ENCODE measurements at places on chromosomes 3 and 15.

- no peak for DNase-seq
Measured at GRCh38 chr3:120441776-120442175, 9.0 kb downstream of the FSTL1 start.

DNA sequence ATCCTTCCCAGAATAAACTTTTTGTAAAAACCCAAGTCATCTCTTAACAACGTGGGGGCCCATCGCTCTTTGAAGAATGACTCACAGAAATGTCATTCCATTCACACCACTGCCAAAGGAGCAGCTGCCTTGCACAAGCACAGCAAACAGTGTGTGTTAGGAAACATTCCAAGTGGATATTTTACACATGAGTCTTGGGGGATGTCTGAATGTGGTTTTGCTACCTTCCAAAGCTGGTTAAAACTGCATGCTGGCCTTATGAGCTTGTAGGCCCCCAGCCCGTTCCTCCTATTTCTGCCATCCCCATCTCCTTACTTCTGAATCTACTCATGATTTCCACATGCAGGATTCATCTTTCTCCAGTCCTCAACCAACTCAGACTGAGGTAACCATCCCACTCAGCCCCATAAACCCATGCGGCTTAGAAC, 130.8 kb downstream of the CPNE4 start:
- no peak for DNase-seq

GRCh38 chr3:127775398-127776109, 46.8 kb downstream of the MGLL start:
- no peak for DNase-seq

GRCh38 chr3:194518652-194519051, 31.9 kb upstream of the ATP13A3 start:
- DNase-seq = no peak

DNA sequence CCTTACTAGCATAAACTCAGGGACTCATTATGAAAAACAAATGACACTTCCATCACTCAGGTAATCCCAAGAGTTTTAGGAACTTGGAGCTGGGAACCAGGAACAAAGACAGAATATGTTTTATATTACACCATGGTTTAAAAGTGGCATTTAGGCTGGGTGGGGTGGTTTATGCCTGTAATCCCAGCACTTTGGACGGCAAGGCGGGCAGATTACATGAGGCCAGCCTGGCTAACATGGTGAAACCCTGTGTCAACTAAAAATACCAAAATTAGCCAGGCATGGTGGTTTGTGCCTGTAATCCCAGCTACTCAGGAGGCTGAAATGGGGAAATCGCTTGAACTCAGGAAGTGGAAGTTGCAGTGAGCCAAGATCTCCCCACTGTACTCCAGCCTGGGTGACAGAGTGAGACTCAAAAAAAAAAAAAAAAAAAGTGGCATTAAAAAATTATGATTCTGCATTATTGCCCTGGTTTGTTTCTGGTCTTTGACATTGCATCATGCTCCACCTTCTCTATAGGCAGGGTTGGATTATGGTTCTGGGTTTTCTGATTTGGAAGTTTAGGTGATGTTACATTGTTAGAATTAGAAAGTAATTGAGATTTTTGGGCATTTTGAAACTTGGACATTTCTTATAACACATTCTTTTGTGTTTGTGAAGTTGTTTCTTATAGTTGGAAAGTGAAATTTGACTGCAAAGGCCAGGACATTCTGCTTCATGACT, 19.0 kb downstream of the SQOR start:
- DNase-seq = no peak

DNA sequence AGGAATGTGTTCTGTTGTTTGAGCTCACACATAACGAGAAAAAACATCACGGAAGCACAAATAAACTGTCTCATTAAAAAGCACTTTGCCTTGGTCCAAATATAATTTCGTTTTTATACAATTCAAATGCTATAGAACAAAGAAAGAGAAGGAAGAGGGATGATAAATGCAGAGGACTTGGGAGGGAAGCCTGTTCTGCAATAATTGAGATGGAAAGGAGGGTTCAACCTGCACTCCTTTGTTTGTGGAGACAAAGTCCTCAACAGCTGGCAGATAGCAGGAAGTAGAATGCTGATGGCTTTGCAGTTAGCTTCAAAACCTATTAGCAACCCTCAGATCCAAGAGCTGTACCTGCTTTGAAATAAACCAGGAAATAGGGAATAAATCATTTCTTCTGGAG, 1010.8 kb downstream of the FHIT start:
- DNase-seq = no peak

DNA sequence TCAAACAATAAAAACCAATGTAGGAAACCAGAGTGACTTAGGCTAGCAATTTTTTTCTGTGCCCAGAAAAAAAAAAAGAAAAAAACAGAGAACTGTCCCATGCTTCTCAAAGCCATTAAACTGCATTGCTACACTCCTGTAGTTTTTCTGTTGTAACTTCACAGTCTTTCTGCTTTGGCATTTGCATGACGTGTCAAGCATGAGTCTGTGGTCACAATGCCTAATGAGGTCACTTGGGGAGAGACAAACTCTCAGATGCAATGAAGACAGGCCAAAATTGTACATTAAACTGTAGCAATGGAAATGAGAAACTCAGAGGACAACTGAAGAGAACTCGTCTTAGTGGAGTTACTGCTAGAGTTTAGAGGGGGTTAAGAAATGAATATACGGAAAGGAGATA, 30.8 kb downstream of the CCDC80 start:
- DNase-seq = no peak

- DNase-seq = no peak
Measured at GRCh38 chr15:51289290-51289689, 49.1 kb downstream of the CYP19A1 start.

DNA sequence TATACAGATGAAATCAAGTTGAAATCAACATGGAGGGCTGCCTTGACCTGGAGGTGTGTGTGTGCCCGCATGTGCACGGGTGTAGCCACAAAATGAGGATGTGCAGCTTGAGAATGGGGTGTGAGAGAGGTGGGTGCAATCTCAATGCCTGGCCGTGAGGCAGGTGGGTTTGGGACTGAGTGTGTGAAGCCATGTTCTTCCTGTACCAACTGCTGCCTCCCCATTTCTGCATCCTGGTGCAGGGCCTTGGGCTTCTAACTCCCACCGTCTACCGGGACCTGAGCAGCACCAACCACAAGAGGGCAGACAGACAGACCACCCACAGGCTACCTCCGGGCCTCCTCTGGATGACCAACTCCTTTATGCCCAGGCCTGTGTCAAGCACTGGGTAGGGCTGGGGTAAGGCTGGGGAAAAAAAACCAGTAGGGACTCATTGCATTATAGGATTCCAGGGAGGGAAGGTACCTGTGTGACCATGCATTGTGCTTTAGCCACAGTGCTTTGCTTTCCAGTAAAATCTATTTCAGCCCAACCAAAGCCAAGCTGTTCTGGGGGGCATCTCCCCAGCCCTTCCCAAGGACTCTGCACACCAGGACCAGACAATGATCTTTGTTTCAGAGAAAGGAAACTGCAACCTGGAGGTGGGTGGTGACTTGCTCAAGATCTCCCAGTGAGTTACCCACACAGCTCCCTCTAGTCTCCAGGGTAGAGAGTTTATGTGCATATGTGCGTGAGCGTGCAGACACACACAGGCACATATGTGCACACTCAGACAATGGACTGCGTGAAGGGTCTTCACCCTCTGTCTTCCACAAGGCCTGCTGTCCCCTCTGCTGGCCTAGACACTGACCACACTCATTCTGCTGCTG, 162.2 kb upstream of the TLE3 start:
- DNase-seq = no peak

- DNase-seq = no peak
Measured at GRCh38 chr15:63274427-63274826, 3.0 kb upstream of the APH1B start.

GRCh38 chr3:186361762-186362536, at the start of gene DGKG:
Gene DGKG, minus strand, starts transcription at chr3:186362234. Its CDS starts 41,775 bp downstream, at chr3:186320459.
- DNase-seq = no peak

- DNase-seq = no peak
Measured at GRCh38 chr15:48300038-48300437, 31.2 kb upstream of the DUT start.

DNA sequence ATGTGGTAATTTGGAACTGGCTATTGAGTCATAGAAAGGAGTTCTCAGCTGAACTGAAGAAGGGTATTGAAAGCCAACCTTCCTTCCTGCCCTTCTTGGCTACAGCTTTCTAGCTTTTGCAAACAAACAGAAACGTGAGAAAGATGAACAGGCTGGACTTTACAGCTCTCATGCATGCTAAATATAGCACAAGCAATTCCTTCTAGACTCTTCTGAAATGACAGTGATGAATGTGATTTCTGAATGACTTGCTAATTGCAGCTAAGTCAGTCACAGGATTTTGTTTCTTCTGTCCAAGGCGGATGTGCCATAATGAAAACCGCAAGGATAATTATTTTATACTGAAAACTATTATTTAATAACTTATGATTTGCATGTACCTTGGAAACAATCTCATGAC, 36.3 kb downstream of the BCHE start:
- no peak for DNase-seq

- no peak for DNase-seq
Measured at GRCh38 chr3:196236223-196236622, 19.9 kb downstream of the SLC51A start.

- DNase-seq = no peak
Measured at GRCh38 chr3:47813551-47814177, 10.7 kb downstream of the DHX30 start.

- no peak for DNase-seq
Measured at GRCh38 chr15:78938658-78939488, 6.0 kb downstream of the CTSH start.

GRCh38 chr3:187274977-187275338, 16.6 kb downstream of the MASP1 start:
- DNase-seq = no peak

- no peak for DNase-seq
Measured at GRCh38 chr3:30083315-30083714, 523.1 kb upstream of the TGFBR2 start.

All from right renal cortex interstitium (tissue), 3 donors.